ENCODE measurements at places on chromosomes 2 and 18. TPM values are rescaled to one million over a fixed set of nuclear protein-coding genes. Genes with fewer than 3 reads are reported as not detected.

DNA sequence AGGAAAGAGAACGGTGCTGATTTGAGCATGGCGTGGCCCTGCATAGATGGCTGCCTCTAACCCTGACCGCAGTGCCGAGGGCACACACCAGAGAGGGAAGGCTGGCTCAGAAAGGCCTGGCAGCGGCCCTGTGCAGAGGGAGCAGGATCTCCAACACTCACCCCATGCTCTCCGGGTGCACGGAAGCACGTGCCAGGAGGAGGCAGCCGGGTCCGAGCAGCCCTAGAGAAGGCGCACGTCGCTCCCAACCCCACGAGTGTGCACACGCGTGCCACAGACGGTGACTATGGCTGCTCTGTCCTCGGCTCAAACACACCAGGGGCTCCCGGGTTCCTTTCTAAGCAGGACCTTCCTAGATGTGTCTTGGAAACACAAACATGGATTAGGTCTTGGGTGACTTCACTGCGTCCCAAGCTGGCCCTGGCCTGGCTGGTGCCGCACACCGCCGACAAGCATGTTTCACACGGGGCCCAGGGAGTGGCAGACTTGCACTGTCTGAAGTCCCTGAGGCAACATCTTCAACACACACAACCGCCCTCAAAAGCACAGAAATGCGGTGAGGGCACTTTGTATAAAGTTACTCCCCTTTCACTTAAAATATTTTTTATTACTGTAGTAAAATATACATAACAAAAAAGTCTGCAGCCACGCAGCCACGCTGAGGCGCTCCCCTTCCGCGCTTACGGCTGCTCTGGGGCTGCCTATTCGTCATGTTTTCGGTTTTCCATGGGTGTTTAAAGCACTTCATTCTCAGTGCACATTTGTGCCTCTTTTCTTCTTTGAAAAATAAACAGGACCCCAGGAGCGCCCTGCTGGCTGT is 110.0 kb downstream of the ZNF516 start:
- no peak for DNase-seq

DNA sequence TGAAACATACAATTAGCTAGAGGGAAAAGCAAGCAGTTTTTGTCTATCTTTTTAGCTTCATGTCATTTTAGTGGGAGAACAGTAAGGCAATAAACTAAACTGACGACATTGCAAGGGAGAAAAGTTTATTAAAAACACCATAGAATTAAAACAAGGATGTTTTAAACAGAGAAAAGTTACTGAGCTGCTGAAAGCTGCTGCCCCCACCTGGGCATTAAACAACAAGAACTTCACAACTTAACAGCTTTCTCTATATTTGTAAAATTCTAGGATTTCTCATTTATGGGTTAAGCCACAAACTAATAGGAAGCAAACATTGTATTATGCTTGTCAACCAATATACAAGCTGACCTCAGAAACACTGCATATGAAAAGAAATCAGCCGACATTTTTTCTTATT is 289.2 kb downstream of the ERBB4 start:
- DNase-seq: no peak

- no peak for DNase-seq
Measured at GRCh38 chr2:8722986-8723385, 41.1 kb downstream of the ID2 start.

- DNase-seq: no peak
Measured at GRCh38 chr2:228901531-228901930, 369.6 kb downstream of the PID1 start.

DNA sequence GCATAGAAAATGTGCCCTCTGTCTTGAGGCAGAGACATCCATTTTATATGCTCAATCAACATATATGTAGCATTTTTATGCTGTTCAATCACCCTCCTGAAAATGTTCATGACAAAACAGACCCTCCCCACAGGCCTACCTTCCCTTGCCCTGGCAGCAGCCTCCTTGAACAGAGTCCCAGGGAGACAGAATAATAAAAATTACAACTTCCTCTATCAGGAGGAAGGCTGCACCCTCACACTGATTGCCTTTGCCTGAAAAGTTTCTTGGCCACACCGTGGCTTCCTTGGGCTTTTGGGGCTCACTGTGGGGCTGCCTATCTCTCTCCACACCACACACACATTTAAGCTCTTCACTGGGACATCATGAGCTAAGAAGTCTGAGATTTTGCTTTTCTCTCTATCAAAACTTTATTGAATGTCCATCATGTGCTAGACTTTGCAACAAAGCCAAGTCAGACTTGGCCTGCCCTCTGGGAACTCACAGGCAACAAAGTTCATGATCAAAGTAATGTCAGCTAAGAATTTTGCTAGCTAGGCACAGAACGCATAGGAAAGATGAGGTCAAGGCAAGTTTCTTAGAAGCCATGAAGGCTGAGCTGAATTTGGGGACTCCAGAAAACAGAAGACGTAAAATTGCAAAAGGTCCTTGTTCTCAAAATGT is 101.6 kb downstream of the BCL2L11 start:
- no peak for DNase-seq

DNA sequence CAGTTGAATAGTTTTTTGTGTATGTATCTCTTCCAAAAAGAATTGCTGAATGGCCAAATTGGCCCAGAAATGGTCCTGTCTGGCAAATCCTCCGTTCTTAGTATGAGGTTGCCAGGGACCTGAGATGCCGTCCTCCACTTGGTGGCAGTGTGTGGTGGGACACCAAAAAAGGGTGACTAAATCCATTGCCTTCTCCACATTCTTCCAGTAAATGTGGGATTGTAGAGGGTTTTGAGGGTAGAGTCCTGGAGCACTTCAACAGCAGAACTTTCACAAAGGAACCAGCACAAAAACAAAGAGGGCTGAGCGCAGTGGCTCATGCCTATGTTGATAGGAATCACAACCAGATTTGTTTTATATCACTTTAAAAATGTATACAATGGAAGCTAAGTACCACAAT is 199.9 kb downstream of the BCL2 start:
- no peak for DNase-seq

MAP3K19 gene
- total RNA-seq: not detected

CMPK2 gene
- 4.2 TPM for total RNA-seq

RSAD2 gene
- 16.1 TPM for total RNA-seq

DNA sequence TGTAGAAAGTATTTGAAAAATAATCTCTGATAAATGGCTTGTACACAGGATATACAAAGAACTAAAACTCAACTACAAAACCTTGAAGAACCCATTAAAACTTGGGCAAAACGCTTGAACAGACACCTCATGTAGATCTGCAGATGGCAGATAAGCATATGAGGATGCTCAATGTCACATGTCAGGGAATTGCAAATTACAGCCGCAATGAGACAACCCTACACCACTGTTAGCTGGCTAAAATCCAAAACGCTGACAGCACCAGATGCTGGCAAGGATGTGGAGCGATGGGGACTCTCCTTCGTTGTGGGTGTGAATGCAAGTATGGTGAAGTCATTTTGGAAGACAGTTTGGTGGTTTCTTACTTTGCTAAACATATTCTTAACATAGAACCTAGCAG is 53.7 kb downstream of the SNTG2 start:
- DNase-seq: no peak

- DNase-seq: peak; percentile 25
Measured at GRCh38 chr2:112627060-112628040, 18.4 kb upstream of the SLC20A1 start.

DNA sequence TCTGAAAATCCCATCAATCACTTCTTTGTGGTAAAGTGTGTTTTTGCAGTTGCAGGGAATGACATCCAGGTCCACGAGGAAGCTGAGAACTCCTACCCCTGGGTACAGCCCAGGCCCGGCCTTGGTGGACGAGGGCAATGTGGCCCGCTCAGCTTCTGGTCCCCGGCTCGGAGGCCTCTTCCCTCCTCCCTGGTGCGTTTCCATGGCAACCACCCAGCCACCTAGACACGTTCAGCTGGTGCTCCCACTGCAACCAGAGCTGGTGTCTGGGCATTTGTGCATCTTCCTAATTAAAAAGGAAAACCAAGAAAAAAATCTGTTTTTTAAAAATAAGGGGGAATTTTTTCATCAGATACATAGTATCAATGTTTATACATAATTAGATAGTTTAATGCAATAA is 603.6 kb upstream of the SALL3 start:
- DNase-seq: no peak

ERBB4 gene
- 22.4 TPM for total RNA-seq

DNA sequence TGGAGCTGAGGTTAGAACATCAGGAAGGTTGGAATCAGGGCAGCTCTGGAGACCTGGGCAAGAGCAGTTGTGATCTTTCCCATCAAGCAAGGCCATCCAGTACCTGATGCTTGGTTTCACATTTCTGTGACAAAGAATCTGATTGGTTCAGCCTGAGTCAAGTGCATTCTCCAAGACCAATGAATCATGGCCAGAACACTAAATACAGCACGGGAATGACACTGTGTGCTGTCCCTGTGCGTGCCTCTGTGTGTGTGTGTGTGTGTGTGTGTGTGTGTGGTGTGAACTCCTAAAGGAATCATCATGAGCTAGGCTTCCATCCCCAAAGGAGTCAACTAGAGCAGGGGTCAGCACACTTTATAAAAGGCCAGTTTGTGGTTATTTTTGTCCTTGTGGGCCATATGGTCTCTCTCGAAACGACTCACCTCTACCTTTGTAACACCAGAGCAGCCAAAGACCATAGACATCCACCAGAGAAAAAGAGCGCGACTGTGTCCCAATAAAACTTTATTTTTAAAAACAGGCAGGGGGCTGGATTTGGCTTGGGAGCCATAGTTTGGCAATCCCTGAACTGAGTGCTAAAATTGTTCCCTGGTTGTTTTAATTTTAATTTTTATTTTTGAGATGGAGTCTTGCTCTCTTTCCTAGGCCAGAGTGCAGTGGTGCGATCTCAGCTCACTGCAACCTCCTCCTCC is 99.7 kb downstream of the INHBB start:
- DNase-seq: no peak

GRCh38 chr2:218387369-218388194 is 5.5 kb downstream of the SLC11A1 start:
- peak; percentile 49 for DNase-seq

- peak; percentile 27 for DNase-seq
Measured at GRCh38 chr2:25894135-25894830, 16.0 kb upstream of the ASXL2 start.

- no peak for DNase-seq
Measured at GRCh38 chr18:49933530-49934128, 120.3 kb upstream of the ACAA2 start.

DNA sequence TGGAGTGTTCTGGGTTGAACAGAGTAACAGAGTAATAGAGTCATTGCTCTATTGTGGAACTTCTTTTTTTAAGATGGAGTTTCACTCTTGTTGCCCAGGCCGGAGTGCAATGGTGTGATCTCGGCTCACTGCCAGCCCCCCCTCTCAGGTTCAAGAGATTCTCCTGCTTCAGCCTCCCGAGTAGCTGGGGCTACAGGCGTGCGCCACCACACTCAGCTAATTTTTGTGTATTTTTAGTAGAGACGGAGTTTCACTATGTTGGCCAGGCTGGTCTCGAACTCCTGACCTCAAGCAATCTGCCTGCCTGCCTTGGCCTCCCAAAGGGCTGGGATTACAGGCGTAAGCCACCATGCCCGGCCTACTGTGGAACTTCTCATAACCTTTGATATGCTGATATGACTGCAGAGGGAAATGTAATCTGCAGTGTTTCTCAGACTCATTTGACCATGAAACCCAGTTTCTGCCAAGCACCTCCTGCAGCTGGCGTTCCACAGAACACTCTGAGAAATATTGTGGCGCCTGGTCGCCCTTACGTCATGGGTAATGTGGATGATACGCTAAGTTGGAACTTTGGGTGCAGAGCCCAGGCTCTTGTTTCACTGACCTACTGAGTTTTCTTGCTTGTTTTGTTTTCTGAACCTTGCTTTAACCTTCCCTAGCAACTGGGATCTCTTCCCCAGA is 213.8 kb downstream of the BCL2 start:
- no peak for DNase-seq

DNA sequence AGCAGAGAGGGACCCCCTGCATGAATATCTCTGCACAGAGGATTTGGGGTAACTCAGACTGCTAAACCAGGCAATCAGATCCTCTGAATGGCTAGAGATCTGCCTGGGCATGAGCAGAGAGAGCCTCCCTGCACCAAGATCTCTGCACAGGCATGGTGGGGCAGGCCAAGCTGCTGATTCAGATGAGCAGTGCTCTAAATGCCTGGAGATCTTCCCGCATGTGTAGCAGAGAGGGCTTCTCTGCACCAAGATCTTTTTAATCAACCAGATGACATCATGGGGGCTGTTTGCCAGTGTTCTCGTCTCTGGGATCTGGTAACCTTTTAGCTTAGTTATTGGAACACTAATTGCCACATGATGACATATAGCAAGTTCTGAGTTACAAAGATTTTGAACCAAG is 301.3 kb upstream of the GALNT5 start:
- no peak for DNase-seq

LONRF2 gene
- 25.6 TPM for total RNA-seq

GRCh38 chr2:213806125-213806726 is 522.0 kb downstream of the SPAG16 start:
- DNase-seq: no peak

- DNase-seq: no peak
Measured at GRCh38 chr2:173395567-173396351, 41.1 kb downstream of the CDCA7 start.

DNA sequence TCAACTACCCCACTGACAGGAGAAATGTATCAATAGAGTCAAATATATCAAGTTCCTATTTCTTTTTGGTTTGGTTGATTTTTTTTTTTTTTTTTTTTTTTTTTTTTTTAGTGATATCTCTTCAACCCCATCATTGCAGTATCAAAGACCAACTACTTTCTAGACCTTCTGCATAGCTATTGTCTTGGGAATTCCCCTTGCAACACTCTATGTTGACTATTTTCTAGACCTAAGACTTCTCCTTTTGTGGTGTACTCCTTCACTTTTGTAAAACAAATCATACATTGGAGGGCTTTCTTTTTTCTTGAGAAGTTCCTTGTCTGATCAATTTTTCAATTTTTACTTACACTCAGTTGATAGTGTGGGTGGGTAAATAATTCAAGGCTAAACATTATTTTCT is 46.5 kb upstream of the NR4A2 start:
- DNase-seq: no peak

CACNB4 gene
- 0.44 TPM for total RNA-seq

EFEMP1 gene
- total RNA-seq: 35.9 TPM

DNA sequence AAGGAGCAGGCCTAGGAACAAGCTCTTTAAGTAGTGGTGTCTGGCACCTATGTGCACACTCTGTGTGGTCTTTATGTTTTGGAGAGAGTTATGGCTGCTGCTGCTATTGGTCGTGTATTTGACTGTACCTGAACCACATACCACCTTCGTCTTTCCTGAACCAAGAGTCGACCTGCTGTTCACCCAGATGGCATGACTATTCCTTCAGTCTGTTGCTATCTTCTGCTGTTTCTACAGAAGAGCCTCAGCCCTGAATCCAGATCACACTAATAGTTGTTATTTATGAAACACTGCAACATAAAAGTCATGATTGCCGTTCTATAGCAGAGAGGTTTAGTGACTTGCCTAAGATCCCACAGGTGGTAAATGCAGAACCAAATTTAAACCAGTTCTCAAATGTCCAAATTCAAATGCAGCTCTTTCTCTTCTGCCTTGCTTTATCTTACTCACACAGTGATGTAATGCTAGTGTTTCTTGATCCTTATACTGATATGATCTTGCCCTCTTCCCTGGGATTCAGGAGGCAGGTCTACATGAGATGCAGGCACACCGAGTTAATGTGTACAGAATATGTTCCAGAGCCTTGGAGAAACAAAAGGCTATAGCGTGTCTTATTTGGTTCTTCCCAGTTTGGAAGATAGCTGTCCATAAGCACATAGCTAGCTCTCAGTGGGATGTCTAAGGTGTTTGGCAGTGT is 122.1 kb upstream of the FOSL2 start:
- no peak for DNase-seq

ASIC4 gene
- total RNA-seq: 0.15 TPM

- no peak for DNase-seq
Measured at GRCh38 chr2:96324721-96325040, 436 bp upstream of the ITPRIPL1 start.
